Forelimb muscle (tissue), 1 donor: ENCODE measurements at places on chromosomes 5 and 9. TPM values are rescaled to one million over a fixed set of nuclear protein-coding genes. Genes with fewer than 3 reads are reported as not detected.

The ECM2 gene
- 26.4 TPM for polyA plus RNA-seq

The ISOC1 gene
- 24.8 TPM for polyA plus RNA-seq

The SHOC1 gene
- 0.11 TPM for polyA plus RNA-seq

The KCNV2 gene
- 0.27 TPM for polyA plus RNA-seq

The RMI1 gene
- 7.9 TPM for polyA plus RNA-seq

The PCDHA10 gene
- 0.05 TPM for polyA plus RNA-seq

The SLC36A3 gene
- not detected for polyA plus RNA-seq

The SLC6A18 gene
- polyA plus RNA-seq, result not detected

The SLC46A2 gene
- polyA plus RNA-seq, result 0.10 TPM

The GAPT gene
- 0.66 TPM for polyA plus RNA-seq
